AG04450 (cell line): ENCODE measurements at places on chromosomes 2 and 18.

DNA sequence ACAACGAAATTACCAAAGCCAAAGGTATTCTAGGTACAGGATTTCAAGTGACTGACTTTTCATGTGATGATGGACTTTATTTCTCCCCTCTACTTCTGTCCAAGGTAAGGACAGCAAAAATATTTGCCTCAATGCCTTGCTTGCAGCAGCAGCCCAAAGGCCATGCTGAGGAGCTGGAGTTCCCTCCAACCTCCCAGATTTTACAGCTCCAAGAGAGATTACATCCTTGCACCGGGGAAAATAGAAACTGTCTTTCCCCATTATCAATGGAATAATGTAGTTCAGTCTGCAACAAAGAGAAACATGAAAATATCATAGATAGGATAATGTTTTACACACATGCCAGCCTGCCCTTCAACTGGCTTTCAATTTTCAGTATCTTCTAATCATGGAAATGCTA is 13.5 kb downstream of the HSPD1 start:
- no peak for DNase-seq

GRCh38 chr2:53467467-53468180 is 300.0 kb upstream of the CHAC2 start:
- no peak for DNase-seq

- no peak for DNase-seq
Measured at GRCh38 chr2:240997856-240998705, at the start of gene SNED1. TSS of gene SNED1 (plus strand) at chr2:240998618. CDS start at chr2:240998838, 220 bp downstream.

DNA sequence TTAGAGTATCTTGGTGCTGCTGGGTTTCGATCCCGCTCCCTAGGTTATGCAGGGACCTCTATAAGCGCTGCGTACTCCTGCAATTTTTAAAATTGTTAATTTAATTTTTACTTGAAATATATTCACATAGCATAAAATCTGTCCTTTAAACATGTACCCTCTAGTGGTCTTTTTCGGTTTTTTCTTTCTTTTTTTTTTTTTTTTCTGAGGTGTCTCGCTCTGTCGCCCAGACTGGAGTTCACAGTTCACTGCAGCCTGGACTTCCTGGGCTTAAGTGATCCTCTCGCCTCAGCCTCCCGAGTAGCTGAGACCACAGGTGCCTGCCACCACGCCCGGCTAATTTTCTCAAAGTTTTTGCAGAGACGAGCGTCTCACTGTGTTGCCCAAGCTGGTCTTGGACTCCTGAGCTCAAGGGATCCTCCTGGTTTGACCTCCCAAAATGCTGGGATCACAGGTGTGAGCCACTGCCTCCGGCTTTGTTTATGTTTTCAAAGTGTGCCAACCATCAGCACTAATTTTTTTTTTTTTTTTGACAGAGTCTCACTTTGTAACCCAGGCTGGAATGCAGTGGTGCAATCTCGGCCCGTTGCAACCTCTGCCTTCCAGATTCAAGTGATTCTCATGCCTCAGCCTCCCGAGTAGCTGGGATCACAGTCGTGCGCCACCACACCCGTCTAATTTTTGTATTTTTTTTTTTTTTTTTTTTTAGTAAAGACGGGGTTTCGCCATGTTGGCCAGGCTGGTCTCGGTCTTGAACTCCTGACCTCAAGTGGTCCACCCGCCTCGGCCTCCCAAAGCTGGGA is 585 bp upstream of the MOB1A start:
- no peak for DNase-seq

DNA sequence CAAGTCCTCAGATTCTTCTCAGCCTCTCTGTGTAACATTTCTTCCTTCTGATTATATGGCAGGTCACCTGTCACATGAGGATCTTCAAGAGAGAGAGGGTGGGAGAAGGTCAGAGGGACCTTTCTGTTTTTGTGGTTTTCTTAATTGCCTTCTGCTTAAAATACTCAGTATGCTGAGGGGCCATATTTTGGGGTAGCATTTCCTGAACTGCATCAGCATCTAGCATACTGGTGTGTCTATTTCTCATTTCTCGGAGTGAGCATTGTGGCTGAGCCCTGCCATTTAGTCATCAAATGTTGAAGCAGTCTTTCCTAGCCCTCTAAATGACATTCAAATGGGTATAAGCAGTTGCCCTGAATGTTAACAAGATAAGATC is 162.7 kb downstream of the MYO3B start:
- no peak for DNase-seq

- peak; percentile 8 for DNase-seq
Measured at GRCh38 chr18:25561918-25562317, 210.0 kb upstream of the ZNF521 start.

GRCh38 chr18:1056404-1056803 is 151.7 kb downstream of the ADCYAP1 start:
- no peak for DNase-seq

GRCh38 chr18:45169610-45170009 is 445.7 kb upstream of the SLC14A2 start:
- DNase-seq = peak; percentile 42

GRCh38 chr2:137507237-137507636 is 457.0 kb upstream of the HNMT start:
- no peak for DNase-seq

- no peak for DNase-seq
Measured at GRCh38 chr2:41222593-41222992, 770.7 kb upstream of the SLC8A1 start.

- DNase-seq = no peak
Measured at GRCh38 chr2:34159901-34160300, 560.8 kb upstream of the FAM98A start.

DNA sequence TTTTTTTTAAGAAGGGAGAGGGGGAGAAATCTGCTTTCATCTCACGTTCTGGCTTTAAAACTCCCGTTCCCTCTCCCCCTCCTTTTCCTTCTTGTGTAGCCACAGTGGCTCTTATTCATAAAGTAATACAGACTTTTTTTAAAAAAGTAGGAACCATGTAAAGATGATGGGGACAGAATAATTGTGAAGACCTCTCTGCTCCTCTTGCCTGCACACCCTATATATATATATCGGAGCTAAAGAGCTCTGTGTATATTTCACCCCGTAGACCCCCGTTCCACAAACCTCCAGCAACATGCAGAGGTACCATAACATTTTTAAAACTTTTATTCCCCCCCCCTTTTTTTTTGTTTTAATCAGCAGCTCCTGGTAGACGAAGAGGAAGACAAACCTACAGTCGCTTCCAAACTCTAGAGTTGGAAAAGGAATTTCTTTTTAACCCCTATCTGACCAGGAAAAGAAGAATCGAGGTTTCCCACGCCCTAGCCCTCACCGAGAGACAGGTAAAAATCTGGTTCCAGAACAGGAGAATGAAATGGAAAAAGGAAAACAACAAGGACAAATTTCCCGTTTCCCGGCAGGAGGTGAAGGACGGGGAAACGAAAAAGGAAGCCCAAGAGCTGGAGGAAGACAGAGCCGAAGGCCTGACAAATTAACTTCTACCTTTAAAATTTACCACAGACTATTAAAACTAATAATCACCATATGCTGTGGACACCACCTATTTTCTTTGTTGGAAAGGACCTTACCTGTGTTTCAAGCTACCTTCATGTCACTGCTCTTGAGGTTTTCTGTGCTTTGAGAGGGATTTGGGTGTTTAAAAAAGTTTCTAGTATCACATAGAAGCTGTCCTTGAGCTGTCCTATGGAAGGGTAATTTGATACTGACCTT is 1.7 kb downstream of the HOXD8 start:
- DNase-seq = no peak

DNA sequence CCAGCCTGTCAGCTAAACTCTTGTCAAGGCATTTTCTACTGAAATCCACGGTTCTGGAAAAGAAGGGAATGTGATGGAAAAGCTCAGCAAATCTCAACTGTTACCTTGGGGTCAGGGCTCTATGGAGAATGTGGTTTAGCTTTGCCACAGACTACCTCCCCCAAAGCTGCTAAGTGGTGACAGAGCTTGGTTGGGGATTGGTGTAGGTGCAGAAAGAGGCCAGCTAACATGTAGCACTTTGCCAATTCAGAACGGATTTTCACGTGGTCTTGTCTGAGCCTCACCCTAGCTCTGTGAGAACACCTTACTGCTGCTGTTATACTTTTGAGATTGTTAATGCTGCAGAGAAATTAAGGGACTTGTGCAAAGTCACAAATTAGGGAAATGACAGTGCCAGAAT is 331.1 kb downstream of the RND3 start:
- DNase-seq = no peak

DNA sequence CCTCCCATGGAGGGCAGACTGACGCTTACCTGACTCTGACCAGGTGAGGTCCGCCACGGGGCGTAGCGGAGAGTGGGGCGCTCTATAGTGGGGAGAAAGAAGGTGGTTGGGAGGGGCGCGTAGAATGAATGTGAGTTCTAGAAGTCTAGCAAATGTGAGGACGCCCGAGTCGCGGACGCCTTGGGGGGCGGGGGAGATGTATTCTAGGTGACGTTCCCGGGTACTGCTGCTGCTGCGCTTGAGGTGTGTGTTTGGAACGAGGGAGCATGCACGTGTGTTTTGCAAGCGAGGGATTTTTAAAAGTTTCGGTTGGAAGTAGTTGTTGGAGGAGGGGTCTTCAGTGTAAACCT is 758 bp downstream of the RIF1 start:
- DNase-seq = no peak

GRCh38 chr2:64924170-64924934 is 64.8 kb upstream of the SLC1A4 start:
- no peak for DNase-seq

DNA sequence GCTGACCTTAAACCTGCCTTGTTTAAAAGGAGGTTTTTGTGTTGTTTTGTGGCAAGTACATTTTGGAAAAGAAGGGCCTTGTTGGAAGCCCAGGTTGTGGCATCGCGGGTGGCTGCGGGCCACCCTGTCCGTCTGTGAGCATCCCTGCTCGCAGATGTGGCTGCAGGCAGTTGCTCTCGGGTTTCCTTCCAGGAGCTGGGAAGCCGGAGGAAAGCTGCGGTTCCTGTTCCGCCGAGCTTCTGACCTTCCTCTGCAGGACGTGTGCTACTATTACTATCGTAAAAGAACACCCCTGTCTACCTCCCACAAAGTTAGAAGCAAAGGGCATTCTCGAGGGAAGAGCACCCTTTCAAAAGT is 766 bp downstream of the MFF start:
- no peak for DNase-seq

GRCh38 chr2:69950241-69950640 is 11.2 kb downstream of the ASPRV1 start:
- DNase-seq = no peak

- DNase-seq = no peak
Measured at GRCh38 chr18:23689031-23689615, at the start of gene LAMA3. TSS of gene LAMA3 (plus strand) at chr18:23689453. CDS start at chr18:23689684, 231 bp downstream.

GRCh38 chr2:45937990-45938389 is 286.5 kb downstream of the PRKCE start:
- DNase-seq = no peak

- no peak for DNase-seq
Measured at GRCh38 chr2:167450364-167450763, 562.1 kb downstream of the XIRP2 start.

GRCh38 chr2:135736546-135736945 is 5.1 kb upstream of the UBXN4 start:
- DNase-seq = no peak

DNA sequence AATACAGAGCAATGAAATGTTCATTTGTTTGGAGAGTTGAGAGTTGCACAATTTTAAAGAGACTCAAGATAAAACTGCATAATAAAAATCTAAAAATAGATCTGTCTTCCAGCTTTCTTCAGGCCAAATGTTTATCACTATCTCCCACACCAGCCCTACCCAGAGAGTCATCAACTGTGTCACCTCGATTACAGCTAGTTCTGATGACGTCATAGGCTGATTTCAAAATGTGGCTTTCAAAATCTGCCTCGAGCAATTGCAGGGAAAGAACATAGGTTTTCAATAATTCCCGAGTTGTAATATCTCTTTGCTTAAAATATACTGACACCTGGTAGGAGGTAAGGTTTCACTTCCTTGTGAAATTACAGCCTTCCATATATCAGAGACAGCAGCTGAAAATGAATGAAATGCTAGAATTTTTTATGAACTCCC is 677.6 kb upstream of the ID2 start:
- DNase-seq = peak; percentile 33

- no peak for DNase-seq
Measured at GRCh38 chr18:34872066-34872465, 162.0 kb downstream of the DTNA start.

- DNase-seq = no peak
Measured at GRCh38 chr2:26850505-26850904, 2.6 kb downstream of the DPYSL5 start.

DNA sequence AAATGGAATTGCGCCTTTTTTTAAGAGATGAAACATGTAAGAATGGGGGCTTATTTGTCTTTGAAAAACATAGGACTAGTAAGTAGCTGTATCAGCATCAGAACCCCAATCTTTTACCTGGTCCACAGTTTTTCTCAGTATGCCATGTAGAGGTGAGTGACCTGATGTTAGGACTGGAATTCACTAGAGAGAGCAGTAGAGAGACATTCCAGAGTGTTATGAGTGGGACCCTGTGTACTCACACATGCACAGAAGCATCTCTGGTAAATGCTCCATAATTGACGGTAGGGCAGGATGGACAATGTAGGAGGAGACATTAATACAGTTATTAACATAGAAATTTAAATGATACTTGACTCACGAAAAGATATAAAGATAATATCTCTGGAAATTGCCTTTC is 1.4 kb upstream of the GALNT13 start:
- no peak for DNase-seq

- no peak for DNase-seq
Measured at GRCh38 chr2:225002656-225003045, 39.6 kb downstream of the DOCK10 start.

DNA sequence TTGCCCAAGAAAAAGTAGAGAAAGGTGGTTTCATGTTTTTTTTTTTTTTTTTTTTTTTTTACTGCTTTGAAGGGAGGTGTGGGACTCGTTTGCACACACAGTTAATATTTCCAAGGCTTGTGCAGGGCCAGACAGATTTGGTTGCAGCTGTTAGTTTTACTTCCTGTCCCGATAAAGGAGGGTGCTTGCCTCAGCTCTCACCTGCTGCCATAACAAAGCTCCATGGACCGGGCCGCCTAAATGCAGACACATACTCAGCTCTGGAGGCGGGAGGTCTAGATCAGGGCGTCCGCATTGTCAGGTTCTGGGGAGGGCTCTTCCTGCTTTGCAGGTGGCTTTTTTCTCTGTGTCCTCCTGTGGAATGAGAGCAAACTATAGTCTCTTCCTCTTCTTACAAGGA is 69.9 kb downstream of the ODC1 start:
- no peak for DNase-seq

GRCh38 chr2:20972792-20973565 is 70.9 kb downstream of the APOB start:
- no peak for DNase-seq

GRCh38 chr18:22871809-22872525 is 61.2 kb upstream of the RBBP8 start:
- DNase-seq = no peak

DNA sequence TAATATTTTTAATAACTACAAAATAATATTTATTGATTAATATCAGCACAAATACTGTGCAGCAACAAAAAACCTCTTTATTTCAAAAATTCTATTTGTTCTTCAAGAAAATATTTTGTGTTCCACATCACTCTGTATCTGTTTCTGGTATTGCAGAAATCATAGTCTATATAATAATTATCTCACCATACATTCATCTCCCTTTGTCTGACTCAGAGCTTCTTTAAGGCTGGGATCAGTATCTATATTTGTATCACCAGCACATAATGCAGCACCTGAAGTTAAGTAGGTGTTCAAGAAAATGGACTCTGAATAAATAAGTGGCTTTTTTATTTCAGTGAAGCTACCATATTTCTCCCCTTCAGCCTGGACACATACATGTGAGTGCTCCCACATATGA is 1.6 kb upstream of the MARCHF4 start:
- DNase-seq = no peak
